Osteoblast (primary cell): ENCODE measurements at places on chromosomes 11 and 22. TPM values are rescaled to one million over a fixed set of nuclear protein-coding genes. Genes with fewer than 3 reads are reported as not detected.

The JHY gene
- total RNA-seq = 11.8 and 12.7 TPM in 2 replicates

The CHRNA10 gene
- total RNA-seq = 0.29 and 0.72 TPM in 2 replicates

The HOATZ gene
- not detected in 2 replicates for total RNA-seq

The FAM180B gene
- total RNA-seq = not detected in 2 replicates

The DERL3 gene
- total RNA-seq = 0.36 and 0.59 TPM in 2 replicates

The CD59 gene
- 345 and 377 TPM in 2 replicates for total RNA-seq

The APOA1 gene
- under 0.01 and 0.29 TPM in 2 replicates for total RNA-seq

- no peak for DNase-seq
Measured at GRCh38 chr11:19276859-19277808, 36.4 kb upstream of the E2F8 start.

DNA sequence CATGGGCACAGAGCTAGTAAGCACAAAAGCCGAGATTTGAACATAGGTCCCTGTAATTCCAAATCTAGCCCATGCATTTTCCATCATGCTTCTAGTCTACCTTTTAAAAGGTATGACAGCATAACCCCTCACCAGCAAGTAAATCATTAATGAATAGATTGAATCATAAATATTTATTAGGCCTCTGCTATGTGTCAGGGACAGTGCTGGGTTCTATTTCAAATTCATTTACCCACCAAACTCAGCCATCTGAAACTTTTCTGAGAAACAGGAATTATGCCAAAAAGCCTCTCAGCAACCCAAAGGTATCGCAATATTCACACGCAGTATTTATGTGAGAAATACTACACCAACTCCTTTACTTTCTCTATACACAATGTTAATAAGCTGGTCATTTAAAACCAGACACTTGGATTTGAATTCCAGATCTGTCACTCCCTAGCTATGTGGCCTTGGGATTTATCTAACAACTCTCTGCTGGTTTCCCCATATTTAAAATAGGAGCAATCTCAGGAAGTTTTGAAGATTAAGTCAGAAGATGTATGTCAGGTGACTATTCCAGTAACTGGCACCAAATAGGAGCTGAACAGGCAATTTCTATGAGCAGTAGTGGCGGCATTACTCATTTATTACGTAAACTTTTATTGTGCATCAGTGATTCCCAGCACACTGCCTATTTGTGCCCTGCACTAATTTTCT, 191.4 kb downstream of the TENM4 start:
- DNase-seq = no peak

DNA sequence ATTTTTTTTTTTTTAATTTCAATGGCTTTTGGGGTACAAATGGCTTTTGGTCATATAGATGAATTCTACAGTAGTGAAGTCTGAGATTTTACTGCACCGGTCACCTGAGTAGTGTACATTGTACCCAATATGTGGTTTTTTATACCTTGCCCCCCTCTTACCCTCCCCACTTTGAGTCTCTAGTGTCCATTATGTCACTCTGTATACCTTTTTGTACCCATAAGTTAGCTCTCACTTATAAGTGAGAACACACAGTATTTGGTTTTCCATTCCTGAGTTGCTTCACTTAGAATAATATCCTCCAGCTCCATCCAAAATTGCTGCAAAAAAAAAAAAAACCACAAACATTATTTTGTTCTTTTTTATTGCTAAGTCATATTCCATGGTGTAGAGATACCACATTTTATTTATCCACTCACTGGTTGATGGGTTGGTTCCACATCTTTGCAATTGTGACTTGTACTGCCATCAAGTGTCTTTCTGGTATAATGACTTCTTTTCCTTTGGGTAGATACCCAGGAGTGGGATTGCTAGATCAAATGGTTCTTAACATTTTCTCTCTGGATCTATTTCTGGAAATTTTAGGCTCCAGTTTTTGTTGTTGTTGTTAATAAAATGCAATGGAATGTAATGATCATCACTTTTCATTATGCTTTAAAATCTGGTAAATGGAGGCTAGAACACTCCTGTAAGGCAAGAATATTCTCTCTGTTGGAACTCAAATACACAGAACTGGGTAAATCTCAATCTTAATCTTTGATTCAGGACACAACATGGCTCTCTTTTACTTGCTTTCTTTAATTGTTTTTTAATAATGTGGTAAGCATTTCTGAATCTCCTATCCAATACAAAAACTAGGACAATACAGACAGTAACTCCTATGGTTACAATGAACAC, 10.3 kb downstream of the NEAT1 start:
- DNase-seq = no peak

DNA sequence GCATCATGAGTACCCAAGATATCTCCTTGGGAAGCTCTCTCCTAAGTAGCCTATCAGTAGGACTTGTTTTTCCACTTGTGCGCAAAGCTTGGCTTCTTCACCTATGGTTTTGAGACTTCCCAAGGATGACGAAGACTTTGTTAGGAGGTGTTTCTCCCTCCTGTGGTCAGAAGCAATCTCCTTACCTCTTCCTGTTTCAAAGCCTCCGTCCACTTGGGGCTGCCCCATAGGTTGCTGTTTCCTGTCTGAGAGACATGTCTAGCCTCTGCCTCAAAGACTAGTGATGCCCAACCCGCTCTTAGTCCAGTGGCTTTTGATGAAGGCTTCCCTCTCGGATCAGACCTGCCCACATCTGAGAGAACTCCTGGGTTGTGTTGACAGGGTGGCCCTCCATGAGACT, 92.9 kb downstream of the TRAF6 start:
- no peak for DNase-seq

- DNase-seq = peak; percentile 98
Measured at GRCh38 chr11:71252770-71253730, 673 bp upstream of the SHANK2 start.

GRCh38 chr11:10418259-10418949, 36.7 kb upstream of the AMPD3 start:
- no peak for DNase-seq

DNA sequence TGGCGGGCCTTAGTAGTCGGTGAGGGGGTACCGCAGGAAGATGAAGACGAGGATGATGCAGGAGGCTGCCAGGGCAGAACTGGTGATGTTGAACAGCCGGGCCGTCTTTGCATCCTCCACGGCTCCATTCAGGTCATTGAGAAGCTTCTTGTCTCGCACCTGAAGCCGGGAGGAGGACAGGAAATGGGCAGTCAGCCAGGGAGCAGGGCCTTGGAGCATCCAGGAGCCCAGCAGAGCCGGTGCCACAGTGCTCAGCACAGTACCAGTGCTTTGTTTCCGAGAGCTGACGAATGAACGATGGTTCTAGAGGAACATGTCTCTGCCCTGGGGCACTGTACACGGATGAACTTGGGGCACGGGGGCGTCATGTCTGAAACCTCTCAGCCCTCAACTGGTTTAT, 15.1 kb downstream of the IFITM10 start:
- no peak for DNase-seq

- no peak for DNase-seq
Measured at GRCh38 chr11:9203691-9204311, 61.3 kb downstream of the DENND5A start.

GRCh38 chr11:68120273-68121066, 718 bp downstream of the CHKA start:
- DNase-seq = peak; percentile 90

- DNase-seq = no peak
Measured at GRCh38 chr22:37746366-37747079, 49.7 kb downstream of the TRIOBP start.

DNA sequence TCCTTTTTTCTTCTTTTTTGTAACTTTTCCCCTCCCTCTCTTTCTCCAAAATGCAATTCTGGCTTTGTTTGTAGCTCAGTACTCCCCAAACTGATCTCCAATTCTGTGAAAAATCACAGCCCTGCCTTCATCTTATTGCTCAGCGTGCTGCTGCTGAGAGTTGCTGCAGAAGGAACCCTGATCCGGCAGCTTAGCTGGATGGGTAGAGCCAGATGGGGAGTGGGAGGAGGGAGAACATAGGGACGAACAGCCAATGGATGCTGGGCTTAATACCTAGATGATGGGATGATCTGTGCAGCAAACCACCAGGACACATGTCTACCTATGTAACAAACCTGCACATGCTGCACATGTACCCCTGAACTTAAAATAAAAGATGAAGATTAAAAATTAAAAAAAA, 47.5 kb upstream of the E2F8 start:
- DNase-seq = no peak

DNA sequence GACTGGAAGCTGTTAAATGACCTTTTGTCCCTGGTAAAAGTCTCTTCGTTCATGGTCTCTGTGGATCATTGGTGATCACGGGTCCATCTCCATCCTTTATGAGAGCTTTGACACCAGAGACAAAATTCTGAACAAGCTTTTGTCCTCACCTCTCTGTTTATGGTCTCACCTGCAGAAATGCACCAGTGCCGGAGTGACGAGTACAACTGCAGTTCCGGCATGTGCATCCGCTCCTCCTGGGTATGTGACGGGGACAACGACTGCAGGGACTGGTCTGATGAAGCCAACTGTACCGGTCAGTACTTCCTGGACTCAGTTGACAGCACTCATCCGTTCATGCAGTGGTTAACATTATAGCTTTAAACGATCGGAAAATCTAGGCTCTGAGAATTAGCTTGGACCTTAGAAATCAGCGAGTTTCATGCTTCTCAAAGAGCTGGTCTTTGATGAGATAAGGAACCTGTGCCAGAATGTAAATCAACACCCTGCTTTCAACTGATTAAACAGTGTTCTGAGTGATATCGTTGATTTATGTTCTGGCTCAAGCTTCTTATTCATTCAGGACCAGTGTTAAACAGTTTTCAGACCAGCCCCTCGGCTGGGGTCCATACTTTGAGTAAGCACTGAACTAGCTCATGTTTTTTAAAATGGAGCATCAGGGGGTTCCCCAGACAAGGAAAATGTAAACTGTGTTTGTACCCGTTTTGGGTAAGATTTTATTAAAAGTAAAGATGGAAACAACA, 124.5 kb upstream of the SORL1-AS1 start:
- no peak for DNase-seq

DNA sequence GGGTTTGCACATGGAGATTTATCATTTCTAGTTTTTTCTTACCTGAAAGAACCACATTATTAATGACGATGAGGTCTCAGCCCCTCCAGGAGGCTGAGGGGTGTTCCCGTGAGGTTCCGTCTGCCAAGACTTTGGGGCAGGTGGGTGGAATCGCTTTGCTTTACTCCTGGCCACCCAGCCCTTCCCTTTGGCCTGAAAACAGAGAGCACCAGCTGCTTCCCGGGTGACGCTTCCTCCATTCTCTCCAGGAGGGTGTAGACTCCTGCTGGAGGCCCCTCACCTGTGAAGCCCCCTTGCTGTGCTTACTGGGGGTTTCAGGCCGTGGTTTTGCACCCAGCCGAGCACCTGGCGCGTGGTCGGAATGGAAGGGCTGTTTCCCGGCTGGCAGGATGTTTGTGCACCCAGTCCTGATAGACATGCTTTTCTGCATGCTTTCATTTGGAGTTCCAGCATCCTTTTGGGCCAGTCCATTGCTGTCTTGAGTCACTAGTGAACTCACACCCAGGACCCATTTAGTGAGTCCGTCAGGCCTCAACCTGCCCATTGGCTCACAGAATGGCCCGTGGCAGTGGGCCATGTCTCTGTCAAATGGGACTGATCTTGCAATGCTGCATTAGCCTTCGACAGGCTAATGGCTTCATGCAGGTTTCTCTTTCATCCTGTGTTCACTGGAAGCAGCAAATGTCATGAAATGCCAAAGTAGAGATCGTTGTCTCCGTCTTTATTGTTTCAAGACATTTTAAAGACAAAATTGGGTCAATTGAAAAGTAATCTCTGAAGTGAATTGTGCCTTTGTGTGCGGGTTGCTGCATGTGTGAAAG, 360.8 kb downstream of the TBC1D22A start:
- DNase-seq = peak; percentile 74

DNA sequence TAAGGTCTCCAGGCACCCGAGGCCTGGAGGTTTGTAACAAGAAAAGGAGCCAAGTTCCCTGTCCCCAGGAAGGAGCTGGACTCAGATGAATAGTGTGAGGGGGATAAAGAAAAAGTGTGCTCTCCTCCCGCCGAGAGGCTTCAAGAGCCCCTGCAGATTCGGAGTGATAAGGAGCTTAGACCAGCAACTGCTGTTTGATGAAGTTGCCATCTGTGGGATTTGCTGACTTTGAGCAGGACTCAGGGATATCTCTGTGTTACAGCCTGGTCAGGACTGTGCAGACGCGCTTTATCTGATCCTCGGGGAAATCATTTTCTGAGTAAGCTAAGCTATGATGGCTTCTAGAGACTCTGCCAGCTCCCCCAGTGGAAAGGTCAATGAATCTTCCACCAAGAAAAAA, 1017.0 kb downstream of the TBC1D22A start:
- no peak for DNase-seq

DNA sequence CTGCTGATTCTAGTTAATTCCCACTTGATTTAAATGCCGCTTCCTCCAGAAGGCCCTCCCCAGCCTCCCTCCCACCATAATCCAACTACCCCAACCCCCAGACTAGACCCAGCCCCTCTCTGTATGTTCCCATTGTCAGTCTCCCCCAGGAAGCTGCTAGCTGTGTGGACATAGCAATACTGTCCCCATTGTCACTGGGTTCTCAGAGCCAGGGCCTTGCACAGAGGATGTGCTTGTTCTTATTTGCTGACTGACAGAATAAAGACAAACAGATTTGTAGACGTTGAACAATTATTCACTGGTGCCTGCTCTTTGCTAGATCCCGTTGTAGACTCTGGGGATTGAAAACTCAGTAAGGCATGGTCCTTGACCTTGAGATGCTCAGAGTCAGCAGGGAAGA, 45.7 kb upstream of the NAV2 start:
- DNase-seq = no peak

DNA sequence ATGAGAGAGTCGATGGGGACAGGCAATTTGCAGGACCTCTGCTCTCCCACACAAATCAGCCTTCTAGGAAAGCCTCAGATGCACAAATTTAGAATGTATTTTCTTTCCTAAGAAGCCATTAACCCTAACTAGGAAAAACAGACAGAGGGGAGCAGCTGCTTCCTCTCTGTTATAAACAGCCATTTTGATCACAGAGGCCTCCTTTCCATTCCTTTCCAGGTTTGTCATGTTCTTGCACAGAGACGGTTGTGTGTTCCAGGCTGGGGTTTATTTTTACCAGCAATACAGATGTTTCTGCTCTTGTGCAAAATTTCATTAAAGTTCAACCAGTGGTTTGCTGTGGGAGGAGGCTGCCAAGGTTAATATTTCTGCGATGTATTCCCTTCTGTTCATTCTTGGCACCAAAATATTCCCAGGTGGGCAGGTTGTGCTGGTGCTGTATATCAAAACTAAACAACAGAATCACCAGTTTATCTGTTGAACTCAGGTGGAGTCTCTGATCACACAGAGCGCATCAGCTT, 90.2 kb downstream of the NAV2 start:
- DNase-seq = no peak
